ENCODE measurements at places on chromosomes 5 and 9.

DNA sequence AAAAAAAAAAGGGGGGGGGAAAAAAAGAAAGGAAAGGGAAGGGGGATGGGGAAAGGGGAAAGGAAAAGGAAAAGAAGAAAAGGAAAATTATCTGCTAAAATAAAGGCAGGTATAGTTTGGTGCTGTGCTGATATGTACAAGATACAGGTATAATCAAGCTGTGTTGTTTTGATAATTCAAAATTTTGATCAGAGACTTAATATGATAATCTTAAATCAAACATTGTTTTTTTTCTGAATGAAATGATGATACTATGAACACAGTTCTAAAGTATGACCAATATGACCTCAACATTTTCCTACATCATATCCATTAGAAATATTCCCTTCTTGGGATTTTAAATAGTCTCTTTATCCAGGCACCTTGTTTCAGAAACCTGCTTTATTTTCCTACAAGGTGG, 115.6 kb upstream of the TRPM3 start:
- no peak for DNase-seq

GRCh38 chr9:135570456-135570855, 8.9 kb downstream of the PAEP start:
- DNase-seq, result no peak

DNA sequence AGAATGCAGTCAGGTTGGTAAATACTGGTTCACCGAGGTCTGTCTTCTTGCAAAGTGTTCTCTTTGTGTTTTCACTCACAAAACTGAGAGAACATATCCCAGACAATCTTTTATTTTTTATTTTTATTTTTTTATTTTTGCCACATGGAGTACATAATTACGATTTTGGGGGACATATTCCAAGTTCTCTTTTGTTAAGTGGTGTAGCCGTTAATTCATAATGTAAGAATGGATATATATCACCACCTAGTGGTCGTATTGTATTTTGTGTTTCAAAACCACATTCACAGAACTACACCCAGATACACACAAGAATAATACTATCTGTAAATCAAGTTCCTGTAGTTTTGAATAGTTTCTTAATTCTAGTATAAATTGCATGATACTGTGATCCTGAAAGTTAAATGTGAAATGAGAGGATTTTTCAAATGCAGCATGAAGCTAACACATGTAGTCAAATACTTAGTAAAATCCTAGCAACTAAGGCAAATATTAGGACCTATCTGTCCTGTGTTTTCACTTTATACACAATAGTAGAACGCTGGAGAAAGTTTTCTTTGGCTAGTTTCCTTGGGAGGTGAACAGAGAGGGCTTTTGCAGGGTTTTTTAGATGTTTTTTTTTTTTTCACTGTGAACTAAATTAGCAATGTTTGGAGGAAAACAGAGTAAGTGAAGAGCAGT, 92.7 kb downstream of the VCAN start:
- no peak for DNase-seq

GRCh38 chr9:95070549-95071021, 246.9 kb downstream of the FANCC start:
- no peak for DNase-seq

DNA sequence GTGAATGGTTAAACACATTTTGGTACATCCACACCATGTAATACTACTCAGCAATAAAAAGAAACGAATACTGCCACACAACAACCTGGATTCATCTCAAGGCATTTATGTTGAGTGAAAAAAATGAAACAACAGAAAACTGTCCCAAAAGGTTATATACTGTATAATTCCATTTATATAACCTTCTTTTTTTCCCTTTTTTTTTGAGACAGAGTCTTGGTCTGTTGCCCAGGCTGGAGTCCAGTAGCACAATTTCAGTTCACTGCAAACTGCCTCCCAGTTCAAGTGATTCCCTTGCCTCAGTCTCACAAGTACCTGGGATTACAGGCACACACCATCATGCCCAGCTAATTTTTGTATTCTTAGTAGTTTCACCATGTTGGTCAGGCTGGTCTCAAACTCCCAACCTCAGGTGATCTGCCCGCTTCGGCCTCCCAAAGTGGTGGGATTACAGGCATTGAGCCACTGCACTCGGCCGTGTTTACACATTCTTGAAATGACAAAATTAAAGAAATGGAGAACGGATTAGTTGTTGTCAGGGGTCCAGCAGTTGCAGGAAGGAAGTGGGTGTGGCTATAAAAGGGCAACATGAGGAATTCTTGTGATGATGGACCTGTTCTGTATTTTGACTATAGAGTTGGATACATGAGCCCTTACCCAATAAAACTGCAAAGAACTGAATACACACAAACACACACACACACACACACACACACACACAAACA, 17.4 kb downstream of the PPP6C start:
- no peak for DNase-seq

DNA sequence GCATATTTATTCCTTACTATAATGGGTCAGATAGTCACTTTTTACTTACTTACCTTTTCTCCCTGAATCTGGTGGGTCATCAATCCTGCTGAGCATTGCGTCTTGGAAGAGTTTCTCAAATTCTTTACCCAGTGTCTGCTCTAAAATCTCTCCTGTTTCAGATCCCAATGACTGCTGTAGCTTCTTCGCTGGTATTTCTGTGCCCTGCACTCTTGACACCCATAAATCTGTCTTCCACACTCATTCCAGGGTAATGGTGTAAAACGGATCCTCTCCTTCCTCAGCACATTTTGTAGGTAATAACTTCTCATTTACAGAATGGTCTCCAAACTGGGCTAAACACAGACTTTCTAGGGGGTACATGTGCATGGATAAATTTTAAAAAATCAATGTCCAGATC, 407.4 kb downstream of the DMAC1 start:
- no peak for DNase-seq

- no peak for DNase-seq
These were observed 164.3 kb downstream of the MTRR start for GRCh38 chr5:8033261-8033660.

GRCh38 chr5:161925960-161926359, 78.0 kb downstream of the GABRA1 start:
- no peak for DNase-seq

GRCh38 chr5:143676802-143677201, 135.2 kb upstream of the HMHB1 start:
- no peak for DNase-seq

- DNase-seq, result no peak
These were observed 49.6 kb upstream of the SMIM32 start for GRCh38 chr5:136242611-136243010.

DNA sequence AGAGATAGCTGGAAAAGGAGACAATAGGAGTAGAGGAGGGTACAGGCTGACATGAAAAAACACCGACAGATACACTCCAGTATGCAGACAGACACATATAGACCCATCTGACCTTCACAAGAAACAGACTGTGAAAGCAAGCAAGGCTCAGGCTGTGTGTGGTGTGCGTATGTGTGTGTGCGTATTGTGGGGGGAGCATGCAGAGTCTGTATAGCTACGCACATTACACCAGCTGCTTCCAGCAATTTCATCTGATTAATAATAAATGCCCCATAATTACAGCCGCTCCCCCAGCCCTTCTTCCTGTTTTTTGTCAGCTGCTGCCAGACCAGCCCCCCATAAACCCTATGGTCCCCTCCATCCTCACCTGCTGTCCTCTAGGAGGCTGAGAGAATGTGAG, 6.7 kb downstream of the CNTFR start:
- DNase-seq, result no peak

- DNase-seq, result peak; percentile 37
These were observed 86.7 kb downstream of the SLC1A3 start for GRCh38 chr5:36692791-36693763.

DNA sequence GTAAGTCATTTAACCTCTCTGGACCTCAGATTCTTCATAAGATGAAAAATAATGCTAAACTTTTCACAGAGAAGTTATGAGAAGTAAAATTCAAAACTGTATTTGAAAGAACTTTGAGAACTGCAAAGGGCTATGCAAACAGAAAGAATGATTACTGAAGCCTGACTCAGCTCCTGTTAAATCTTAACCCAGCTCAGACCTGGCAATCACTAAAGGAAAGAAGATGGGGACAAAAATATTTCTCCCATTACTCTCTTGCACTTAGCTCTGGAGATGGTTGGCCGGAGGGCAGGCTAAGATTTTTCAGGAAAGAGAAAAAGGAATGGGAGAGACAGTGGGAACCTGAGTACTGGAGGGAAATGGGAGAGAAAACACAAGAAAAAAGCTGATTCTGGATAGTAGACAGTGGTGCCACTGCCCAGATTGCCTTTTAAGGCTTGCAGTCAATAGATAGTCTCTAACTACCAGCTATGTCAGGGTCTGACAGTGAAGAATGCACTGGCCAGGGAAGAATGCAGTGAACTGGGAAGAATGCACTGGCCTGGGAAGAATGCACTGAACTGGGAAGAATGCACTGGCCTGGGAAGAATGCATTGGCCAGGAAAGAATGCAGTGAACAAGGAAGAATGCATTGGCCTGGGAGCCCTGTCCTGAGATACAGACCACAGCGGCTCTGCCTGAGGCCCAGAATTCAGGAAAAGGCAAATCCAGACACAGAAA, 25.2 kb upstream of the CEMIP2 start:
- DNase-seq, result no peak

- DNase-seq, result no peak
These were observed 69.1 kb upstream of the PUM3 start for GRCh38 chr9:2913026-2913425.

DNA sequence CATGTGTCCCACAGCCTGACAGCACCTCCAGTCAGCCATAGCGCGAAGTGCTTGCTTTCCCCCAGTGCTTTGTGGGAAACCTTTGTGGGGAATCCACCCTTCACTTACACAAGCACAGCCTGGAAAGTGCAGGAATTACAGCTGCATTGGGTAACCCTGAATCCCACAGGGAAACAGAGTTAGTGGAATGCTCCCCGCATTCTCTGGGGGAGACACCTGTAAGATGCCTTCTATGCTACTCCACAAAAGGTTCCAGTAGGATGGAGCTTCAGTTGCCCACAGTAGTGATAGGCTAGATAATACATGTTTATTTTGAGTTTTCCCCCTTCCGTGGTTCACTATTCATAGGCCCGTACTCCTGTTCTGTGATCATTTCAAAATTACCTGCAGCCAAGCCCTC, 60.3 kb downstream of the TLE4 start:
- no peak for DNase-seq

- DNase-seq, result no peak
These were observed 223.4 kb downstream of the ICE1 start for GRCh38 chr5:5645891-5646290.

- DNase-seq, result no peak
These were observed 44.4 kb upstream of the RAI14 start for GRCh38 chr5:34611464-34612415.

- DNase-seq, result no peak
These were observed 5.9 kb upstream of the FAM13B start for GRCh38 chr5:138038826-138039225.

DNA sequence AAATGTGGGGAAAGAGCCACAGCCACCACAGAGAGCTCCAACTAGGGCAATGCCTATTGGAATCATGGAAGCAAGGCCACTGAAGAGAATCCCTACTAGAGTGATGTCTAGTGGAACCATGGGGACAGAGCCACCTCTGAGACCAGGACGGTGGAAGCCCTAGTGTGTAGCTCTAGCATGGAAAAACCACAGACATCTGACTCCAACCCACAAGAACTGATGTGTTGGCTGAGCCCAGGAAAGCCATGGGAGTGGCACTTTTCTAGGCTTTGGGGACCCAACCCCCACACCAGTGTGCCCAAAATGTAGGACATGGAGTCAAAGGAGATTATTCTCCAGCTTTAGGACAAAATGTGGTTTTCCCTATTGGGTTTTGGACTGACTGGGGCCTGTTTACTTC, 721.9 kb downstream of the BRINP1 start:
- no peak for DNase-seq

GRCh38 chr5:134130239-134130945, 15.9 kb downstream of the TCF7 start:
- DNase-seq, result no peak

- no peak for DNase-seq
These were observed 281.9 kb downstream of the MARCHF11 start for GRCh38 chr5:15897656-15898055.

DNA sequence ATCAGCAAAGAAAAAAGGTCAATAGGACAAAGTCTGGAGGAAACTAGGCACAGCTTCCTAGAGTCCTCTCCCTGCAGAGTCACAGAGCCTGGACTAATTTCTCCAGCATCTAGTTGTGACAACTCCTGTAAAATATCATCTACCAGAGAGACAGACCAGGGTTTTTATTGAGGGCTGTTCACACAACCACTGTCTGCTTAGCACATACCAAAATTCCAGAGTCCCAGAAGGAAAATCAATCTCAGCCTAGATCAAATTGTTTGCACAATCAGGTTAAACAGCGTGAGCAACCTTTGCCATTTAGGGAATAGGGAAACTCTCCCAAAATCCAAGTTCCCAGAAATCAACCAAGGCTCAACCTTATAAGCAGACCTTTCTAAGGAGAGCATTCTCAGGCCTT, 190.3 kb downstream of the SYK start:
- DNase-seq, result no peak

DNA sequence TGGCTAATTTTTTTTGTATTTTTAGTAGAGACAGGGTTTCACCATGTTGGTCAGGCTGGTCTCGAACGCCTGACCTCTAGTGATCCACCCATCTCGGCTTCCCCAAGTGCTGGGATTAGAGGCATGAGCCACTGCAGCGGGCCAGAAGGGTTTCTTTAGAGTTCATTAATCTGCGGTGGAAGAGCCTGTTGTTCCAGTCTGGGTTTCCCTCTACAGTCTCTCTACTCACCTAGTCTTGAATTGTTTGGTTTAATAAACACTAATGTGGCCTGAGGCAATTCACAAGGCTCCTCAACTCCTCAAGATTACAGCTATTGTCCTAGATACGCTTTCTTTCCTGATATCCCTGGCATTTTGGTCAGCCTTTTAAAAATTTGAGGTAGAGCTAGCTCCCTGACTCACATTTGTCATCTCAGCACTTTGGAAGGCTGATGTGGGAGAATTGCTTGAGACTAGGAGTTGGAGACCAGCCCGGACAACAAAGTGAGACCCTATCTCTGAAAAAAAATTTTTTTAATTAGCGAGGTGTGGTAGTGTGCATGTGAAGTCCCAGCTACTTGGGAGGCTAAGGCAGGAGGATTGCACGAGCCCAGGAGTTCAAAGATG, 4.6 kb upstream of the SAR1B start:
- DNase-seq, result no peak

GRCh38 chr5:95075111-95075510, 209.8 kb downstream of the MCTP1 start:
- DNase-seq, result no peak

DNA sequence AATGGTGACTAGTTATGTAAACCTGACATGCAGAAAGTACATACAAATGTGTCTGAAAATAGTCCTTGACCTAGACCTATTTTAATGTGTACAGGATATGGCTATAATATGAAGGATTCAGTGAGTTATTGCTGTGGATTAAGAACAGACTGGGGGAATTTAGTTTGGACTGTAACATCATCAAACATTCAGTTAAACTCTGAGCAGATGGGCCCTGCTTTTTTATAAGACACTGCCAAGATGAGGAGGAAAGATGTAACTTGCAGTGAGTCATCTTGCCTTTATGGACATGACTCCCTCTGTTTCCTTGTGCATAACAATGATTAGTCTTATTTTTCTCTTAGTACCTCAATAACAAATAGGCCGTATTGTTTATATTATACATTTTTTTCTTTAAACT, 12.2 kb downstream of the PPP3R2 start:
- DNase-seq, result no peak
